OCI-LY7 (cell line): ENCODE measurements at places on chromosomes 3 and 15. TPM values are rescaled to one million over a fixed set of nuclear protein-coding genes. Genes with fewer than 3 reads are reported as not detected.

- DNase-seq, result no peak
Measured at GRCh38 chr3:187209491-187209890, 12.2 kb downstream of the RTP1 start.

DNA sequence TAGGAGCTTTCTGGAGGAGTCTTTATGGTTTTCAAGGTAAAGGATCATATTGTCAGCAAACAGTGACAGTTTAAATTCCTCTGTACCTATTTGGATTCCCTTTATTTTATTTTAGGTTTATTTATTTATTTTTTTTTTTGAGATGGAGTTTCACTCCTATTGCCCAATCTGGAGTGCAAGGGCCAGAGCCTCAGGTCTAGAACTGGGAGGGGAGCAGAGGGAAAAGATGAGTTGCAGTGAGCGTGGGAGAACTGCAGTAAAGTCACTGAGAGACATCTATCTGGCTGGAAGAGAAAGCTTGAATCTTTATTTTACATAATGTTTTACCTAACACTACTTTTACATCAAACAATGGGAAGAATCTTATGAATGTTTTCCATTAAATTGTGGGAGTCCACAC lies 49.5 kb upstream of the GK5 start:
- no peak for DNase-seq

DNA sequence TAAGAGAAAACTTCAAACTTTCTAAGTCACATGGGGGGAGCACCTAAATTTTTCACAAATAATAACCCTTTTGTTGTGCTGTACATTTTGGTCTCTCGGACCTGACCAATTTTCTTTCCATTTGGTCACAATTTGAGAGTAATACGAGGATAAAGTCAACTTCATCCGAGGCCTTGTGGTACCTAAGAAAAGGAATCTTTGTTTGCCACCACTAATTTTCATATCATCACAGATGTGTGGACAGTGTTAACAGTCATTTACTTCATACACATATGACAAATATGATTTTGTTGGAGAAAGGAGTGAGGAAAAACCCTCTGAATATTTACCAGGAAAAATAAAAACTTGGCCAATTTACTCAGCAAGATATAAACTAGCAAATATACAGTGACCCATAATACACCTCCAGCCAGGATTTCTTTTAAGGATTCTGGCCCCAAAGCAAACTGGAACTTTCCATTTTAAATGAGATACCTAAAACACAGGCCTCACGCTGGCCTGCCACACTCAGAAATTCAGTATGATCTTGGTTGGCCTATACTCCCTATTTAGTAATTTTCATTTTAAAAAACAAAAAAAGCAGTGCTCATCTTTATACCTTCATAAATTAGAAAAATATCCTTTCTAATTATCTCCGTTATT lies 40.7 kb downstream of the VGLL4 start:
- DNase-seq, result peak; percentile 23

GRCh38 chr3:71710906-71711494 lies 14.2 kb downstream of the EIF4E3 start:
- DNase-seq, result peak; percentile 65

GRCh38 chr3:186994000-186994955 lies 64.0 kb downstream of the ST6GAL1 start:
- DNase-seq, result peak; percentile 82

- no peak for DNase-seq
Measured at GRCh38 chr3:152330559-152330958, 61.8 kb downstream of the MBNL1 start.

RLBP1 gene
- not detected in 2 replicates for total RNA-seq
